ENCODE measurements at places on chromosomes 6 and 20. TPM values are rescaled to one million over a fixed set of nuclear protein-coding genes. Genes with fewer than 3 reads are reported as not detected.
A peak's percentile ranks its signal among the peaks of the same experiment; 100 is the strongest.

DNA sequence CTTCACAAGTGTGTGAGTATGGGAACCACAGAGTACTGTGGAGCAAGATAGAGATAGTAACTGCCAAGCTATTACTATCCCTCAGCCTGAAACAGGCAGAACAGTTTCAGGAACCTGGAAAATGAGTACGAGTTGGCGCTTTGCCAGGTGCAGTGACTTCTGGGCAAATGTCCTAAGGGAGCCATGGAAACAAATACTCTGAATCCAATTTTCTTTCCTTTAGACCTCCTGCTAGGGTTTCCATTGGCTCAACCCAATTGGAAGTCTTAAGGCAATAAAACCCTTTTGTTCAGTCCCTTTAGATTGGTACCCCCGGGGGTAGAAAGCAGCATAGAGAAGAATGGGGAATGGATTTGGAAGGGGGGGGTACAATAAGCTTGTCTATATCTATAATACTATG is 205.0 kb upstream of the EPHA7 start:
- no peak overlapping the region for H3K4me3 ChIP-seq
- H3K27me3 ChIP-seq: no peaks in the 10 kb centered on the region
- no peaks in the 10 kb centered on the region for H3K36me3 ChIP-seq

DNA sequence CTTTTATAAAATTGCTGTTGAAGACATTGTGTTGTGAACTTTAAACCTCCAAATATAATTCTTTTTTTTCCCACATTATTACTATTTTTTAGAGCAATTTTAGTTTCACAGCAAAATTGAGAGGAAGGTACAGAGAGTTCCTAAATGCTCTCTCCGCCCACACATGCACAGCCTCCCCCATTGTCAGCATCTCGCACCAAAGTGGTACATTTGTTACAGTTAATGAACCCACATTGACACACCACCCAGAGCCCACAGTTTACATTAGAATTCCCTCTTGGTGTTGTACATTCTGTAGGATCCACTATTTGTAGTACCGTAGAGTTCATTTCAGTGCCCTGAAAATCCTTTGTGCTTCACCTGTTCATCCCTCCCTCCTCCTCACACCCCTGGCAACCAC is 33.8 kb downstream of the TMEM181 start:
- no peak overlapping the region for H3K4me3 ChIP-seq
- no peaks in the 10 kb centered on the region for H3K4me1 ChIP-seq
- H3K27me3 ChIP-seq: no peaks in the 10 kb centered on the region
- no peak for DNase-seq

DNA sequence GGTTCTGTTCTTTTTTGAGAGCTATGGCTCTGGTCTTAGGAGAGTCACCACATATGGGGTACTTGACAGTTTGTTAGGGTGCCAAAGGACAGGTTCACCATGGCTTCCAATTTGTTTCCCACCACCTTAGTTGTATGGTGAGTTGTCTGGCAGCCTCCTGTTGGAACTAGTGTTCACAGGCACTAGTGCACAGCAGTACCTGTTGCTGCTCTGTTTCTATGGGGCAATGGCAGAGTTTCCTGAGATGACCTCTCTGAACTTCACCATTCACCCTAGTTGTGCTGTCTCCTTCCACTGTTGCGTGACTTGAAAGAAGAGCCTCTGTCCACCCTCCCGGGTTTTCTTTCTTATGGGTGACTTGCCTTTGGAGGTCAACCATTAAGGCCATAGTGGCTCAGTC is 129.1 kb downstream of the JARID2 start:
- peaks cover 11% of the 10 kb centered on the region for H3K36me3 ChIP-seq
- DNase-seq: no peak
- peak overlapping the region; percentile 71 for H3K27ac ChIP-seq

DNA sequence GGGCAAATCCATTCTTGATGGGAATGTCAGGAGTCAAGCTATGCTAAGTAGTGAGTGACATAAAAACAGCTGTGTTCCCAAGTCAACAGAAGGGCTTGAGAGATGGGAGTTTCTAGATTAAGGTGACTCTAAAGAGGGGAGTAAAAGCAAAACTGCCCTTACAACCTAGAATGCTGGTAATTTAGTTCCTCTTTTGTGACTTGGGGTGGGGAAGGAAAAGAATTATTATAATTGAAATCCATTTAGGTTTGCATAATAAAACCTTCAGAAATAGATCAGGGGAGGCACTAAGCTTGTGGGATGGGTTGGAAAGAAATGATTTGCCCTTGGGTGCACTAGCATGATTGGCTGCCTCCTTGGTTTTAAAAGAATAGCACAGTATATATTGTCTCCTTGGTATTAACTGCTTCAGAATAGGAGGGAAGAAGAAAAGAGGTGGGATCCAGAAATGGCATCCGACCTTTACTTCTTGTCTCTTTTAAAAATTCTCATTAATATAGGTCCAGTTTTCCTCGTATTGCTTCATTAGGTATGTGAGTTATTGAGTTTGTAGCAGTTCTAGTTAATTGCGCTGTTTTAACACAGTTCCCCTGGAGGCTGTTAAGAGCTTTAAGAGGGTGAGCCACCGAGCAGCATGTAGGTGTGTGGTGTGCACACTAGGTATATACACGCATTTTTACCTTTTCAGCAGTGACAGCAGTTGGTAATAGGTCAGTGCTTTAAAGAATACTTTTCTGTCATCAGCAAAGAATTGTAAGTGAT is 95.3 kb upstream of the VSTM2L start:
- no peak overlapping the region for H3K4me3 ChIP-seq
- no peaks in the 10 kb centered on the region for H3K27me3 ChIP-seq

- peak; percentile 87 for DNase-seq
- peaks cover 38% of the 10 kb centered on the region for H3K27me3 ChIP-seq
- H3K27ac ChIP-seq: no peak overlapping the region
- peaks cover 16% of the 10 kb centered on the region for H3K36me3 ChIP-seq
- peaks cover 7% of the 10 kb centered on the region for H3K4me1 ChIP-seq
Measured at GRCh38 chr20:63495741-63496595, 2.9 kb downstream of the EEF1A2 start.

DNA sequence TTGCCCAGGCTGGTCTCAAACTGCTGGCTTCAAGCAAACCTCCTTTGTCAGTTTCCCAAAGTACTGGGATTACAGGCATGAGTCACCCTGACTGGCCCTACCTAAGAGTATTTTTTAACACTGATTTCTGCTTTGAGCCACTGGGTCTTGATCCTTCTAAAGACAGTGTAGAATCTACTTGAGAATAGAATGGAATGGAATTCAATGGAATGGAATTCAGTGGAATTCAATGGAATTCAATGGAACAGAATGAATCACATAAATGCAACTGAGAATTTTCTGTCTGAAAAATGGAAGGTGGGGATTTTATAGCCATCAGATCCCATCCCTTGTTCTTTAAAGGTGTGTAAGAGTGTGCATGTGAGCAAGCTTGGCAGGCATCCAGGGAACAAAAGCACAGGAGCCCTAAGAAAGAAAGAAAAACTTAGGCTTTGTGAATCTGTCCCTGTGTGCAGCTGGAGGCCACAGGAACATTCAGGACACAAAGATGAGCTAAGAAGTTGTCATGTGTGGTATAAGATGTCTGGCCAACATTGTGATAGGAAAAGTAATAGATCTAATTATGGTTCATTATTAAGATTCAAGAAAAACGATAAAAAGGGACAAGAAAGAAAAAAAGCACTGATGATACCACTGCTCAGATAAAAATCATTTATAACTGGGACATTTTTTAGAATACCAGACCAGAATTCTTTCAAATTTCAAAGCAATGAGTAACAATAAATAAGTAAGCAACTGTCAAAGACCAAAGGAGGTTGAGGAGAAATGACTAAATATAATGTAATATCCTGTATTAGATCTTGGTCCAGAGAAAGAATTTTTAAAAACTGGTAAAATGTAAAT is 681.0 kb upstream of the GJE1 start:
- no peak for DNase-seq
- H3K27ac ChIP-seq: peak overlapping the region; percentile 88
- H3K4me1 ChIP-seq: peaks cover 38% of the 10 kb centered on the region
- H3K4me3 ChIP-seq: no peak overlapping the region
- H3K36me3 ChIP-seq: peaks cover 17% of the 10 kb centered on the region
- no peaks in the 10 kb centered on the region for H3K27me3 ChIP-seq

DNA sequence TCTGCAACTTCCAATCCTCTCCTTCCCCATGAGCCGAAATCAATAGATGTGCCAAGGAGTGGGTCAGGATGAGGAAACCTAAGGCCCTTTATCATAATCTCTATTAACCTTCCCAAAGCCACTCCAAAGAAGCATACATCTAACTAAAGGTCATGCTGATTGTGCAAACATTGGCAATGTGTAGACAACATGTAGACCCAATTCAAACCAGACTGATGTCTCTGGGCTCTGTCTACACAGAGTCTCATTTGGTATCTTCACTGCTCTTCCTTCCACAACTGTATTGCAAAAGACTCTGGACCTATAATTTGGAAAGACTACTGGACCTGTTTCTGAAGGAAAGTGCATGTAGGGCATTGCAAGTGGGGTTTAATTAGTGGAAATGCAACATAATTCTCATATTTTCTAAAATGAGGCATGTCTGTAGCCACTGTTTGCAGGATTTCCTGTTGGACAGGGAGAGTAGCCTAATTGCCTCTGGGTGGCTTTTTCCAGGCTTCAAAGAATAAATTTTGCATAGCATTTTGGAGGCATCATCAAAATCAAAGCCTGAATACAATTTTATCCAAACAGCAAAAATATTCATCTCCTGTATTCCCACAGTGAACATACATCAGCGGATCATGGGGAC is 35.0 kb upstream of the MLIP start:
- DNase-seq: no peak
- 0 out of 2 replicates have a peak overlapping the region, but pooled peaks have one; percentile 31 for H3K27ac ChIP-seq
- peaks cover 57% of the 10 kb centered on the region for H3K4me1 ChIP-seq
- no peaks in the 10 kb centered on the region for H3K27me3 ChIP-seq
- H3K4me3 ChIP-seq: no peak overlapping the region

- H3K27ac ChIP-seq: no peak overlapping the region
- DNase-seq: no peak
- peaks cover 24% of the 10 kb centered on the region for H3K4me1 ChIP-seq
- H3K36me3 ChIP-seq: no peaks in the 10 kb centered on the region
- H3K4me3 ChIP-seq: no peak overlapping the region
Measured at GRCh38 chr6:168196881-168197635, 118.0 kb upstream of the FRMD1 start.

GRCh38 chr6:72709431-72709830 is 87.6 kb downstream of the KCNQ5 start:
- H3K36me3 ChIP-seq: no peaks in the 10 kb centered on the region
- peaks cover 8% of the 10 kb centered on the region for H3K4me1 ChIP-seq
- H3K27ac ChIP-seq: no peak overlapping the region

DNA sequence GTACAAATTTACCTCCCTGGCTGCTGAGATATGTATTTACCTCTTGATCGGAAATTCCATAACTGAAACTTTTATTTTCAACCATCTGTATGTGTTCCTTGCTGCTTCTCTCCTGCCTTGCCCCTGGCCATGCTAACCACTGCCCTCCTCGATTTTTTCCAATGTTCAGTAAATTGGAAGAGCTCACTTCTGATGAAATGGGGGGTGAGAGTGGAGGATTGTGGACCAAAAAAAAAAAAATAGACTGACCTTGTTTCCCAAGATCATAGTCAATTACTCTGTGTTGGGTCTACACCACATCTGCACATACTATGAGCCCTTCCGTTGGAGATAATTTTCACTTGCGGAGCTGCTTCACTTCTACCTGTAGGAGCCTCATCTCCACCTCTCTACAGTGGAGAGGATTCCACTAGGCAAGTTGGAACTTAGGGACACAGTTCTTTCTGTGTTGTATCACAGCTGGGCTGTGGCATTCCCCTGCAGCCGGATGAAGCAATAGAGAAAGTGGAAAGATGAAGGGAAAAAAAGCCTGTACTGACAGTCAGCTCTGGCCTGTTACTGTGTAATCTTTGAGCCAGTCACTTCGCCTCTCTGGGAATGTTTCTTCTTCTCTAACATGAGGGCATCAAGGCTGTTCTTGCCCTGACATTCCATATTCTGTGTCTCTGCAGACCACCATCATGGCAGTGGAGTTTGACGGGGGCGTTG is 1.6 kb downstream of the PSMB9 start:
- H3K27ac ChIP-seq: no peak overlapping the region
- no peak overlapping the region for H3K4me3 ChIP-seq
- H3K36me3 ChIP-seq: peaks cover 2% of the 10 kb centered on the region

GRCh38 chr6:117930645-117931044 is 23.6 kb downstream of the SLC35F1 start:
- peaks cover 11% of the 10 kb centered on the region for H3K4me1 ChIP-seq
- H3K27me3 ChIP-seq: no peaks in the 10 kb centered on the region
- DNase-seq: no peak
- H3K36me3 ChIP-seq: peaks cover 27% of the 10 kb centered on the region
- H3K4me3 ChIP-seq: no peak overlapping the region
- no peak overlapping the region for H3K27ac ChIP-seq

DNA sequence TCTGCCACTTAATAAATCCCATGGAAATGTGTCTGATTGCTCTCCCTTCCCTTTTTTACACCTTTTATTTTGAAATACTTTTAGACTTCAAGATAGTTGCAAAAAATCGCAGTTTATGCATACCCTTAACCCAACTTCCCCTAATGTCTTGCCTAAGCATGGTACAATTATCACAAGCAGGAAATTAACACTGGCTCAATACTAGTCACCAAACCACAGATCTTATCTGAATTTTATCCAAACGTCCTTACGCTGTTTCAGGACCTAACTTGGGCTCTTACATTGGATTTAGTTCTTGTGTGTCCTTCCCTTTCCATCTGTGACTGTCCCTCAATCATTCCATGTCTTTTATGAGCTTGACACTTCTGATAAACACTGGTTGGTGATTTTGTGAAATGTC is 146.3 kb downstream of the ZNF217 start:
- no peak for DNase-seq
- no peak overlapping the region for H3K27ac ChIP-seq
- H3K27me3 ChIP-seq: no peaks in the 10 kb centered on the region
- peaks cover 23% of the 10 kb centered on the region for H3K36me3 ChIP-seq
- no peak overlapping the region for H3K4me3 ChIP-seq
- peaks cover 2% of the 10 kb centered on the region for H3K4me1 ChIP-seq

- peaks cover 20% of the 10 kb centered on the region for H3K27me3 ChIP-seq
- H3K4me3 ChIP-seq: no peak overlapping the region
- DNase-seq: no peak
- H3K4me1 ChIP-seq: peaks cover 9% of the 10 kb centered on the region
- H3K36me3 ChIP-seq: no peaks in the 10 kb centered on the region
- no peak overlapping the region for H3K27ac ChIP-seq
Measured at GRCh38 chr6:39307462-39307861, 6.8 kb downstream of the KCNK17 start.

- no peaks in the 10 kb centered on the region for H3K27me3 ChIP-seq
- H3K4me3 ChIP-seq: no peak overlapping the region
- no peak overlapping the region for H3K27ac ChIP-seq
Measured at GRCh38 chr6:134295953-134296553, 21.9 kb downstream of the SGK1 start.

- no peak overlapping the region for H3K27ac ChIP-seq
- peaks cover 30% of the 10 kb centered on the region for H3K4me1 ChIP-seq
- H3K27me3 ChIP-seq: no peaks in the 10 kb centered on the region
- DNase-seq: no peak
- no peak overlapping the region for H3K4me3 ChIP-seq
Measured at GRCh38 chr20:32512047-32512385, 73.1 kb downstream of the NOL4L start.

Gene FIG4
- total RNA-seq: 24.8 TPM

Gene ETV7
- 1.4 TPM for total RNA-seq

Gene EYS
- 0.18 TPM for total RNA-seq

Gene IL17A
- not detected for total RNA-seq
